Esophagus muscularis mucosa (tissue), 4 donors: ENCODE measurements at places on chromosomes 1 and 21. TPM values are rescaled to one million over a fixed set of nuclear protein-coding genes. Genes with fewer than 3 reads are reported as not detected.

Gene GDAP2
- 25.3 TPM for total RNA-seq

- H3K27me3 ChIP-seq = no peaks in the 10 kb centered on the region
- no peaks in the 10 kb centered on the region for H3K36me3 ChIP-seq
- no peak overlapping the region for H3K4me3 ChIP-seq
- DNase-seq = no peak
These were observed 764.6 kb downstream of the LTN1 start for GRCh38 chr21:28227881-28228635.

- no peaks in the 10 kb centered on the region for H3K36me3 ChIP-seq
- H3K27ac ChIP-seq = no peak overlapping the region
- H3K4me3 ChIP-seq = no peak overlapping the region
- H3K27me3 ChIP-seq = peaks cover 5% of the 10 kb centered on the region
- no peaks in the 10 kb centered on the region for H3K4me1 ChIP-seq
These were observed 39.3 kb downstream of the PLEKHA6 start for GRCh38 chr1:204320382-204320804.

DNA sequence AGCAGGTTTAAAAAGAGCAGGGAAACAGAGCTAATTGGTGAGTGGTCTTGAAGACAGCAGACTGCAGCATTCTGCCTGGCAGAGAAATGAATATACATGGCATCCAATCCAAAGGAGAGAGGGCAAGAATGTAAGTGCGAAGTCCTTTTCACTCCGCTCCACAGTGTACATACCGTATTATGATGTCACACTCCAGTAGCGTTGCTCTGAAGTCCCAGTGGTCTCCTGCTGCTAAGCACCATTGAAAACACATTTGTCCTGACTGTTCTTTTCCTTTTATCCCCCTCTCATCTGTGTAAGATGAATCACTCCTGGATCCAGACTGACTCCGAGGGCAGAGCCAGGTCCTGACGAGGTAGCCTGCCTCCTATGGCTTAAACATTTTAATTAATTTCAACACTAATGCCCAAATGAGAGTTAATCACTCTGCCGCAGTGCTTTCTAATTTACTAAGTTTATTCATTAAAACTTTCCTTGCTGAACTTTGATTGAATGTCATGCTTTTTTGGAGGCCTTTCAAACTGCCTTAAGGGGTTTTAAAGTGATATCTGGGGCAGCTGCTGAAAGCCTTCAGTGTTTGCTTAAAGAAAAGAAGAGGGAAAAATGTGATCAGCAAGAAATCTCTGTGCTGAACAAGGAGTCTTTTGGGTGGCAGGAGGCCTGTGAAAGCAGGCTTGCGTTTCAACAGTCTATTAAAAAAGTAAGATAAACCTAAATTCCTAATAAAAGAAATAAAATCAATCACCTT lies 227.2 kb downstream of the ATG4C start:
- no peak for DNase-seq
- no peaks in the 10 kb centered on the region for H3K4me1 ChIP-seq
- no peak overlapping the region for H3K27ac ChIP-seq
- H3K4me3 ChIP-seq = no peak overlapping the region
- no peaks in the 10 kb centered on the region for H3K27me3 ChIP-seq
- H3K36me3 ChIP-seq = no peaks in the 10 kb centered on the region

- DNase-seq = no peak
- no peaks in the 10 kb centered on the region for H3K4me1 ChIP-seq
- H3K36me3 ChIP-seq = no peaks in the 10 kb centered on the region
- H3K27me3 ChIP-seq = no peaks in the 10 kb centered on the region
These were observed 22.2 kb upstream of the PTPN14 start for GRCh38 chr1:214573386-214574318.

GRCh38 chr1:29416267-29417146 lies 180.2 kb downstream of the PTPRU start:
- H3K4me3 ChIP-seq = no peak overlapping the region
- no peaks in the 10 kb centered on the region for H3K27me3 ChIP-seq
- H3K27ac ChIP-seq = peak overlapping the region; percentile 34
- no peak for DNase-seq
- H3K4me1 ChIP-seq = no peaks in the 10 kb centered on the region

DNA sequence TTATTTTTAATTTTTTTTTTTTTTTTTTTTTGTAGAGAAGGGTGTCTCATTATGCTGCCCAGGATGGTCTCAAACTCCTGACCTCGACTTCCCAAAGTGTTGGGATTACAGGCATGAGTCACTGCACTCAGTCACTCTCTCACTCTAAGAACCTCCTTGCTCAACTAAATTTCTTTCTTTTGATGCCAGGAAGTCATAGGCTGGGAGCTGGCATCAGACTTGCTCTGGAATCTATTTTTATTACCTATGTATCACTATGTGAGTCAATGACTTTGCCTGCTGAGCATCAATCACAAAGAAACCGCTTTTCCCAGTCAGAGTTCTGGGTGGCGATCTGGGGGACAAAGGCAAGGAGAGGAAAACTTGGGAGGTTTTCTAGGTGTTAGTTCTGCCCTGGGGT lies 35.5 kb upstream of the PARP1 start:
- no peaks in the 10 kb centered on the region for H3K4me1 ChIP-seq
- no peak overlapping the region for H3K27ac ChIP-seq
- H3K36me3 ChIP-seq = no peaks in the 10 kb centered on the region
- no peak overlapping the region for H3K4me3 ChIP-seq
- no peaks in the 10 kb centered on the region for H3K27me3 ChIP-seq

GRCh38 chr21:37253991-37254390 lies 13.1 kb downstream of the VPS26C start:
- no peaks in the 10 kb centered on the region for H3K27me3 ChIP-seq
- DNase-seq = peak; percentile 21
- H3K27ac ChIP-seq = no peak overlapping the region
- no peaks in the 10 kb centered on the region for H3K36me3 ChIP-seq
- H3K4me1 ChIP-seq = peaks cover 13% of the 10 kb centered on the region
